ENCODE measurements at places on chromosomes 11 and 22. TPM values are rescaled to one million over a fixed set of nuclear protein-coding genes. Genes with fewer than 3 reads are reported as not detected.

The KCTD17 gene
- 25.4 TPM for total RNA-seq

GRCh38 chr11:118012083-118012669 is 26.0 kb downstream of the IL10RA start:
- no peaks in the 10 kb centered on the region for H3K4me1 ChIP-seq
- no peaks in the 10 kb centered on the region for H3K27me3 ChIP-seq
- no peaks in the 10 kb centered on the region for H3K36me3 ChIP-seq
- DNase-seq: no peak
- peak overlapping the region; percentile 11 for H3K27ac ChIP-seq

The OR10A5 gene
- total RNA-seq: not detected

The KCNQ1 gene
- total RNA-seq: 55.8 TPM

The DNAL4 gene
- 17.8 TPM for total RNA-seq

- no peak overlapping the region for H3K27ac ChIP-seq
- H3K36me3 ChIP-seq: no peaks in the 10 kb centered on the region
These were observed 67.8 kb downstream of the IGLL1 start for GRCh38 chr22:23512348-23512705.

The CHRM1 gene
- total RNA-seq: 1.8 TPM

DNA sequence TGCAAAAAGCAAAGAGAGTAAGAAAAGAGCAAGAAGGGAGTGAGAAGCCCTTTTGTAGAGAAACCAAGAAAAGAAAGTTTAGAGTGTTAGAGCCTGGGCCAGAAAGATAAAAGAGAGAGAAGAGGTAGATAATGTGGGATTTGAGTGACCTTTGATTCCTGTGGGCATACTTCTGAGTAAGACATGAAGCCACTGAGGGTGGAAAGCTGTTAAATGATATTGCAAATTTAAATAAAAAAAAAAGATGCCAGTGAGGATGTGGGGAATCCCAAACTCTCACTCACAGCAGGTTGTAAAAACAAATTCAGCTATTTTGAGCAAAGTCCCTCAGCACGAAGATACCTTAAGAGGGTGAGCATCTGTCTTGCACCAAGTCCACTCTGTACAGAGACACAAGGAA is 59.4 kb upstream of the TOP3B start:
- H3K4me3 ChIP-seq: no peak overlapping the region
- no peaks in the 10 kb centered on the region for H3K27me3 ChIP-seq
- no peak overlapping the region for H3K27ac ChIP-seq
- H3K36me3 ChIP-seq: no peaks in the 10 kb centered on the region
- no peaks in the 10 kb centered on the region for H3K4me1 ChIP-seq

DNA sequence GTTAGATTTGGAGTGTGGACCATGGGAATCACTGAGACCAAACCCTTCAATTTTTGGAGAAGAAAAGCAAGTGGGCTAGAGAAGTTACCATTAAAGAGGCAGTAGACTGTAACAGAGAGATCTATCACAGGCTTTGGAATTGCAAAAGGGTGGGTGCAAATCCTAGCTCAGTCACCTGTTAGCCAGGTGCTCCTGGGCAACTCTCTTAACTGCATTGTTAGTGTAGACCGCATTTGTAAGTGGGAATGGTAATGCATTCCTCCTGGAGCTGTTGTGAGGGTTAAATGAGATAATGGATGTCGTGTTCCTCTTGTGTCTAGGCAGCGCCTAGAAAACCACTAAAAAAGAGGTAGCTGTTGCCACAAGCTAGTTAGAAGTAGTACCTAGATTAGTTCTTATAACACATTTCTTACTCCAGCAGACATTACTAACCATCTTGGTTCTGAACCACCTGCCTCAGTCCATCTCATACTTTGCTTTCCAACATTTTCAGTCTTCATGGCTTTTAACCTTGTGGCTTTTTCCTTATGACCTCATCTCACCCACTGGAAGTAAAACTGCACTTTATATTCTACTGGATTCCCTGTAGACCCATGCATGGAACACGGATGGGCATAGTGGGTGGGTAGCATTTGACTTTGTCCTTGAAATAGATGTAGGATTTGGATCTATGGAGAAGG is 153.0 kb downstream of the HIPK3 start:
- no peak for DNase-seq
- H3K36me3 ChIP-seq: no peaks in the 10 kb centered on the region
- no peaks in the 10 kb centered on the region for H3K27me3 ChIP-seq
- H3K4me3 ChIP-seq: no peak overlapping the region

GRCh38 chr22:19175602-19176174 is 2.8 kb downstream of the SLC25A1 start:
- no peaks in the 10 kb centered on the region for H3K27me3 ChIP-seq
- H3K27ac ChIP-seq: no peak overlapping the region
- H3K4me3 ChIP-seq: no peak overlapping the region
- H3K36me3 ChIP-seq: no peaks in the 10 kb centered on the region
- no peak for DNase-seq
- H3K4me1 ChIP-seq: peaks cover 30% of the 10 kb centered on the region

GRCh38 chr11:123170929-123171328 is 24.1 kb downstream of the CLMP start:
- no peaks in the 10 kb centered on the region for H3K36me3 ChIP-seq
- no peaks in the 10 kb centered on the region for H3K27me3 ChIP-seq
- H3K4me3 ChIP-seq: no peak overlapping the region
- DNase-seq: no peak
- H3K4me1 ChIP-seq: no peaks in the 10 kb centered on the region

GRCh38 chr11:997907-998306 is 38.6 kb downstream of the MUC6 start:
- no peaks in the 10 kb centered on the region for H3K27me3 ChIP-seq
- no peak overlapping the region for H3K4me3 ChIP-seq
- H3K4me1 ChIP-seq: no peaks in the 10 kb centered on the region
- no peak for DNase-seq
- H3K36me3 ChIP-seq: no peaks in the 10 kb centered on the region

- H3K36me3 ChIP-seq: no peaks in the 10 kb centered on the region
- no peak overlapping the region for H3K27ac ChIP-seq
- no peak overlapping the region for H3K4me3 ChIP-seq
- H3K27me3 ChIP-seq: no peaks in the 10 kb centered on the region
- H3K4me1 ChIP-seq: no peaks in the 10 kb centered on the region
- DNase-seq: no peak
These were observed 51.8 kb upstream of the SLC36A4 start for GRCh38 chr11:93249459-93250220.

The CHCHD10 gene
- total RNA-seq: 719 TPM

- no peak for DNase-seq
- H3K27ac ChIP-seq: no peak overlapping the region
- no peaks in the 10 kb centered on the region for H3K4me1 ChIP-seq
- no peak overlapping the region for H3K4me3 ChIP-seq
These were observed 108.9 kb upstream of the NCAM1 start for GRCh38 chr11:112852143-112852866.

GRCh38 chr11:17673951-17674350 is 45.4 kb upstream of the MYOD1 start:
- DNase-seq: no peak
- no peaks in the 10 kb centered on the region for H3K4me1 ChIP-seq
- no peaks in the 10 kb centered on the region for H3K27me3 ChIP-seq
- H3K36me3 ChIP-seq: no peaks in the 10 kb centered on the region
- H3K27ac ChIP-seq: no peak overlapping the region

GRCh38 chr11:75160220-75160757 is 9.4 kb downstream of the SLCO2B1 start:
- peaks cover 17% of the 10 kb centered on the region for H3K4me1 ChIP-seq
- H3K27ac ChIP-seq: peak overlapping the region; percentile 81
- no peaks in the 10 kb centered on the region for H3K27me3 ChIP-seq
- H3K36me3 ChIP-seq: no peaks in the 10 kb centered on the region

The PATE1 gene
- not detected for total RNA-seq

DNA sequence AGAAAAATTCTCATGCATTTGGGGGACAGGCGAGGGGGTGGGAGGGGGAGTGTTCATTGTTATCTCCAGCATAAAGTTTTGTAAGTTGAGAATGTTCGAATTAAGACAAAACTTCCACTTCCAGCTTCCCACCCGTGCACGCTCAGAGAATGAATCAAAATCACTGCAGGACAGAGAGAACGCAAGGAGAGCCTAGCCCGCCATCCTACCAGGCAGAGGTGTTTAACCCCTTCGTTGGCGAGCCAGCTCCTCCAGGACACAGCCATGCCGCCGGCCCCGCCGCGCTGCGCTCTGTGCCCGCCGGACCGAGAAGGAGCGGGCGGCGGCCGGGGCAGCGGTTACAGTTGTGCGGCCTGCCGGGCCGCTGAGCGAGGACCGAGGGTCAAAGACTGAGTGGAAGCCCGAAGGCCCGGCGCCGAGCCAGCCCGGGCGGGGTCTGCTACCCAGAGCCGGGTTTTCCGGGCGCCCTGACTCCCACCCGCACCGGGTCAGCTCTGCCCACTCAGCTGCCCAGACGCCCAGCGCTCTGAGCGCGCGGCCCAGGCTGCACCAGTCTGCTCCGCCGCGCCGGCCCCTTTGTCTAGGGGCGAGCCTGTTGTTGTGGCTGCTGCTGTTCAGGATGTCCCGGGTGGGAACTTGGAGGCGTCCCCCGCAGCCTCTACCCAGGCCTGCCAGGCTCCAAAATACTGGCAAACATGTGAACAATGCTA is at the start of gene NOX4:
TSS of gene NOX4 (minus strand) at position 395 of the 710 bp plus-strand sequence. CDS start at position 266, 129 bp downstream.
- H3K27ac ChIP-seq: no peak within 1 kb of the TSS
- DNase-seq: no peak
- H3K27me3 ChIP-seq: peaks cover 6% of the 10 kb centered on the region
- H3K36me3 ChIP-seq: no peaks in the 10 kb centered on the region
- peak within 1 kb of the TSS; percentile 20 for H3K4me3 ChIP-seq
- no peaks in the 10 kb centered on the region for H3K4me1 ChIP-seq

All from colonic mucosa (tissue), 4 donors.